Stimulated activated CD8-positive, alpha-beta memory T cell treated with anti-CD3 and anti-CD28 coated beads, Interleukin-2, amount 100 ng/mL, for 1 hour (primary cell): ENCODE measurements at places on chromosomes 7 and 10.

GRCh38 chr10:49841615-49842332, 79.7 kb upstream of the OGDHL start:
- no peak for DNase-seq

GRCh38 chr7:22144950-22145349, 199.3 kb upstream of the CDCA7L start:
- no peak for DNase-seq

DNA sequence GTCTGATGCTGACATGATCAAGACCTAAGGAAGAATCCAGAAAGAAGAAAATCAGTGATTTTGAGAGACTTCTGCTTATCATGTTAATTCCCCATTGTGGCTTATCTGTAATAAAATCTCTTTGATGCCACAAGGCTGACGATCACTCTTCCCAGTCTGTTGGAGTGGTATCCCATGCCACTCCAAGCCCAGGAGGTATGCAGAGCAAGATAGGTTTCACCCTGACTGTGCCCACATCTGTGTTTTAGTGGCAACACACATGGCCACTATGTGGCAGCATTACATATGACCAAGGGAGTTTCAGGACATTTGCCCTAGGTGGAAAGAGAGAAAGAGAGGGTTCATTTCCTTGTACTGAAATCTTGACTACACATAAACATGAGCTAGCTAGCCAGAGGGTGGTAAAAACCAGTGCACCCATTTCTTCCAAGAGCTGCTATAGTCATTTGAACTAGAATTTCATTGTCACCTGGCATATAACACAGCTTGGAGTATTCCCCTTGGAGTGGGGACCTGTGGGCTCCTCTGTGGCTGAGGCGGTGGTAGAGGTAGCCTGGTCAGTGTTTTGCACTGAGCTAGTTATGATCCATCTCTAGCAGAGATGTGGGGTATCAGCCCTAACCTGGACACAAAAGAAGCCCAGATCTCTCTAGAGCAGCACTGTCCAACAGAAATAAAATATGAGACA, 20.8 kb downstream of the LAMB4 start:
- no peak for DNase-seq

DNA sequence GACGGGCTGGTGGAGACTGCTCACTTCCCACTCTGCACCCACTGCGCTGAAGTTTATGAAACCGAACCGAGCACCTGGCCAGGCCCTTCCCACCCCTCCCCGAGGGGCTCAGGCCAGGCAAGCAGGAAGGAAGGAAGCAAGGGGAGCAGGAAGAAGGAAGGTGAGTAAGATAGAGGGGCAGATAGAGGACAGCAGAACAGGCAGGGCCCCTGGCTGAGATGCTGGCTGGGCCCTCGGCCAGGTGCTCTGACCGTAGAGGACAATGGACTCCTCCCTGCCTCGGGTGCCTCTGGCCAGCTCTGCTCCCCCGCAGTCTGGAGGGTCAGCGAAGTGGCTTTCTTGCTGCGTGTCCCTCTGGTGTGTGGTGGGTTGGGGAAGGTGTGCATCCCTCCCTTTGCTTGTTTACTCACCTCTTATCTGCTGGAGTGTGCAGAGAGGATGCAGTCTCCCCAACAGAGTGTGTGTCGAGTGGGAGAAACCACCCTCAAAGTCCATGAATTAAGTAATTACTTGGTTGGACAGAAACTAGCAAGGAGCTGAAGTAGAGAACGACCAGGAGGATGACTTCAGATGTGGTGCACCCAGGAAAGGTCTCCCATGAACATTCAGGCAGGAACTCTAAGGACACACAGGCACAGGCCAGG, 82.8 kb upstream of the PPP2R2D start:
- DNase-seq = no peak

DNA sequence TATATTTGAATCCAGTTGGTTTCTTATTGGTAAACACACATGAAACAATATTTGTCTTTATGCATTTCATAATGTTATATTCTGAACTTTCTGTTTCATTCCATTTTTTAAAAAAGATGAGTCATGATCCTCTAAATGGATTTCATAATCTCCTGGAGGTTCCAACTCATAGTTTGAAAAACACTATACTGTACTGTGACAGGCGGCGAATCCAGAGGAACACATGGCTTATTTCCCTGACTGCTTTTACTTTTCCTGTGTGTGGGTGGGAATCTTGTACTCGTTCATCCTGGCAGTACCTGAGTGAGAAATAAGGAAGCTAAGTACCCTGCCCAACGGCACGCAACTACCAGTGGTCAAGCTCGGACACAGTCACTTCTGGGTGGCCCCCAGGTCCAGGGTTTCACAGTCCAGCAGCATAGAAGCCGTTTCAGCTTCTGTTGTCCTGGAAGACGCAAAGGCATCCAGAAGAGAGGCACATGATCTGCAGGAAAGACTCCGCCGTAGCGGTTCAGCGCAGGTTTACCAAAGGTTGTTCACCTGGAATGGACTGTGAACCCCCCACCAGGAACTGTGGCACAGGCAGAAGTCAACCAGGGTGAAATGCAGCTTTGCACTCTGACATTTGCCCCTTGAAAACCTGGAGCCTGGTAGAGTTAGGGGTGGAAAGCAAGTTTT, 117.7 kb downstream of the CCNY start:
- no peak for DNase-seq

GRCh38 chr7:116561697-116562483, 37.1 kb downstream of the CAV1 start:
- DNase-seq = no peak

- DNase-seq = no peak
Observed at GRCh38 chr10:27512548-27512947, 8.4 kb downstream of the RAB18 start.

- DNase-seq = no peak
Observed at GRCh38 chr7:11848251-11848650, 16.3 kb upstream of the THSD7A start.

GRCh38 chr7:25545124-25546008, 317.1 kb upstream of the NPVF start:
- no peak for DNase-seq

DNA sequence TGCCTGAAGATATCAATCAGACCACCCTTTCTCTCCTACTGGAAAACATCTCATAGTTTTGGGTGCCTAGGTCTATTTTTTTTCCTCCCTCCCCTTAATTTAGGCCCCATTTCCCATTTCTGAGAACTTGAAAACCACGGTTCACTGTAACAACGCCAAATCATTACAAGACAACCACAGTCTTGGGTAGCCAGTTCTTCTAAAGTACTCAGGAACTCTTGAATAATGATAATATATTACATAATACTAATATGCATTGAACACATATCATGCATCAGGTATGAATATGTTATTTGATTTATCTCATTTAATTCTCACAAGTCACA, 185.1 kb upstream of the ADO start:
- no peak for DNase-seq

GRCh38 chr7:81514546-81514945, 255.3 kb downstream of the HGF start:
- DNase-seq = no peak

DNA sequence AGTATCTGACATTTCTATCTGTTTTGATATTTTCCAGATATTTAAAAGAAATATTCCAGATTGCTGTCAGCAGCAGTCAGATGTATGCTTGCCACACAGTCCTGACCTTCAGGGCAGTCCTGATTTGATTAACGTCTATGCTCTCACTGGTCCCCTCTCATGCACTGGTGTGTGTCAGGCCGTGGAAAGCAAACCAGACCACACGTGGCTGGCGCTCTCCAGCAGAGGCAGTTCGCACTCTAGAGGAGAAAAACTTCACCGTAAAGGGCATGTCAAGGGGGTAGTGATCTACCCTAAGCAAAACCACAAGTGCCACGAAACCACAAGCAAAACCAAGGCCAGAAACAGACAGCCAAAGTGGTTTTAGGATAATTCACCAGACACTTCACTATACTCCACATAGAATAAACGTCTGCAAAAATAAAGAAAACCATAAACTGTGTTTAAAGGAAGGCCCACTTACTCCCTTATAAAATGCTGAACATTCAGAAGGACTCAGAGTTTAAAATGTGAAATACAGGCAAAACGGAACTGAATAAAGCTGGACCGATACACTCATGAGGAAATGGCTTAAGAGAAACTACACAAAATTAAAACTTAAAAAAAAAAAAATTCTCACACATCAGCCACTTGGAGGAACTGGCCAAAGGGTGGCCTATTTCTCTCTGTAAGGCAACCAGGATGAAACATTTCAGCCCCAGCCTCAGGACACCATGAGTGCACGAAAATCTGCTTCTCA, 26.4 kb downstream of the PARP12 start:
- DNase-seq = no peak

- DNase-seq = no peak
Observed at GRCh38 chr10:97548828-97549455, 23.6 kb upstream of the ANKRD2 start.

GRCh38 chr7:30074422-30075030, 46.3 kb downstream of the PLEKHA8 start:
- DNase-seq = no peak

DNA sequence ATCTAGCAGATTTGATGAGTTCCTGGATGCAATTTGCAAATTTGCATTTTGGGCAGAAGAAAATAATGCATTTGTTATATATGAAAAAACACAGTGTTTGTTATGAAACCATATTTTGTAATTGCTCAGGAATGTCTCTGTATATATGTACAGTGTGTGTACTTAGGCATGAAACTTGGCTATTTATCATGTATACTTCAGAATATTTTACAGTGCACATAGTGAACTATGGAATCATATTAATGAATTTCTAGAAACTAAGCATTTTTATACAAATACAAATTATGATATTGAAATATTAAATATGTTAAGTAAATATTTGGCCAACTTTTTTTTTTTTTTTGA, 107.5 kb downstream of the TWIST1 start:
- DNase-seq = no peak

DNA sequence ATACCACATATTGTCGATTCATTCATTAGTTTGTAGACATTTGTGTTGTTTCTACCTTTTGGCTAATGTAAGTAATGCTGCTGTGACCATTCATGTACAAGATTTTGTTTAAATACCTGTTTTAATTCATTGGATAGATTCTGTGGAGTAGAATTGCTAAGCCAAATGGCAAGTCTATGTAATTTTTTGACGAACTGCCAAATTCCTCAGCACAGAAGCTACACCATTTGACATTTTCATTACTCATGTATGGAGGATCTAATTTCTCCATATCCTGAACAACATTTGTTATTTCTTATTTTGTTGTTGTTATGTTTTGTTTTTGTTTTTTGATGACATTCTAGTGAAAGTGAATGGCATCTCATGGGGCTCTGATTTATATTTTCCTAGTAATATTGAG, 1351.3 kb upstream of the SORCS1 start:
- no peak for DNase-seq
